ENCODE measurements at places on chromosomes 13 and 19.

GRCh38 chr13:46609726-46610125, 56.8 kb downstream of the LRCH1 start:
- DNase-seq = no peak

DNA sequence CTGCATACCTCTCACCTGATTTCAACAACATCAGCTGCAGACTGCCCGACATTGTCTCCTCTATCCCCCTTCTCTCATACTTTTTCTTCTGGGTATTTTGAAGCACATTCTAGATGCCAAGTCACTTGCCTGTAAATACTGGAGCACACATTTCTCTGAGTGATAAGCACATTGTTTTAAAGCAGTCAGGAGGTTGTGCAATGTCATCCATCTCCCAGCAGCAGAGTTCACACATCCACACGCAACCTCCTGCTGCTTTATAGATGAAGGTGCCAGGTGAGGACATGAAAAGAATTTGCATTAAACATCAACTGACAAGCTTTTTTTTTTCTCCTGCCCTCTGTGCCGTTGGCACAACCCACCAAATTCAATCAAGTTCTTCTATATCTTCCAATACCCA, 5.5 kb downstream of the UPK1A start:
- no peak for DNase-seq

GRCh38 chr19:5585461-5586299, 17.9 kb upstream of the TINCR start:
- peak; percentile 41 for DNase-seq

- no peak for DNase-seq
Measured at GRCh38 chr19:45657520-45658167, 10.4 kb upstream of the GIPR start.

DNA sequence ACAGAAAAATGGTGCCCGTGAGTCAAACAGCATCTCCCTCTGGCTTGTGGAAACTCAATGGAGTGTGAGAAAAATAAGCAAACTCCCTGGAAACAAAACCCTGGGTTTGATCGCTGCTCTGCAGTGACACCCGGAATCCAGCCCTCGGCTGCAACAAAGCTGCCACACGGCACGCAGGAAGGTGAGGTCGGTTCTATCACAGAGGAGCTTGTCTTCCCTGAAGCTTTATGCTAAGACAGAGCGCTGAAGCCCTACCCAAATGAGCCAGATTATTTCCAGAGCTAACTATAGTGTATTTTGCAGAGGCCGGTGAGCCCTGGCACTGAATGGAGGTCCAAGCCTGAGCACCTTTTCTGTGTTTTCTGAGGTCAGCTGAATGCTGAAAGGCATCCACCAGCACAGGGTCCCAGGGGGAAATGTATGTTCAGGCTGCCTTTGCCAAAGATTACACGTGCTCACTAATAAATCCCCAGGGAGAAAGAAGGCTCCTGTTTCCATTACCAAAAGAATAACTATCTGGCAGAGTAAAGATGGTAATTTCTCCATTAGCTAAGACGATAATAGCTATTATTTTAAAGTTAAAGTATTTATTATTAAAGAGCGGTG, 77.8 kb downstream of the TSHZ3 start:
- DNase-seq = no peak

GRCh38 chr13:43495732-43496131, 291.0 kb downstream of the ENOX1 start:
- no peak for DNase-seq

DNA sequence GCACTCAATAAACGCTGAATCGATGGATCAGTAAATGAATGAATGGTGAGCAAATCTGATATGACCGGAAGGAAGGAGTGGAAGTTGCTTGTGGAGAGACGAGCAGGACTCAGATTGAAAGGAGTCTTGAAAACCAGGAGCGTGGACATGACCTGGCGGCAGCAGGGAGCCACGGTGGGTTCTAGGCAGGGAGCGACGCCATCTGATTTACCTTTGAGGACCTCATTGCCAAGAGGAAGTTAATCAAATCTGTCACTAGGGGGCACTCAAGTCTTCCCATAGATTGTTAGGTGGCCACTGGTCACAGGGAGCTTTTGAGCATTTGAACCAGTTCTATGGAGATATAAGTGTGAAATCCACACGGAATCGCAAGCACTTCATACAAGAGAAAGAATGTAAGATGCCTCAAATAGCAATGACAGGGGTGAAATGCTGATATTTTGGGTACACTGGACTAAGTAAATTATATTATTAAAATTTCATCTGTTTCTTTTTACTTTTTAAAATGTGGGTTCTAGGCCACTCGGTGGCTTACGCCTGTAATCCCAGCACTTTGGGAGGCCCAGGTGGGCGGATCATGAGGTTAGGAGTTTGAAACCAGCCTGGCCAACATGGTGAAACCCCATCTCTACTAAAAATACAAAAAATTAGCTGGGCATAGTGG, 9.2 kb upstream of the FBN3 start:
- DNase-seq = peak; percentile 39

GRCh38 chr13:105513448-105513847, 1022.0 kb downstream of the EFNB2 start:
- DNase-seq = no peak

- no peak for DNase-seq
Measured at GRCh38 chr13:76792731-76793347, 93.4 kb downstream of the KCTD12 start.

DNA sequence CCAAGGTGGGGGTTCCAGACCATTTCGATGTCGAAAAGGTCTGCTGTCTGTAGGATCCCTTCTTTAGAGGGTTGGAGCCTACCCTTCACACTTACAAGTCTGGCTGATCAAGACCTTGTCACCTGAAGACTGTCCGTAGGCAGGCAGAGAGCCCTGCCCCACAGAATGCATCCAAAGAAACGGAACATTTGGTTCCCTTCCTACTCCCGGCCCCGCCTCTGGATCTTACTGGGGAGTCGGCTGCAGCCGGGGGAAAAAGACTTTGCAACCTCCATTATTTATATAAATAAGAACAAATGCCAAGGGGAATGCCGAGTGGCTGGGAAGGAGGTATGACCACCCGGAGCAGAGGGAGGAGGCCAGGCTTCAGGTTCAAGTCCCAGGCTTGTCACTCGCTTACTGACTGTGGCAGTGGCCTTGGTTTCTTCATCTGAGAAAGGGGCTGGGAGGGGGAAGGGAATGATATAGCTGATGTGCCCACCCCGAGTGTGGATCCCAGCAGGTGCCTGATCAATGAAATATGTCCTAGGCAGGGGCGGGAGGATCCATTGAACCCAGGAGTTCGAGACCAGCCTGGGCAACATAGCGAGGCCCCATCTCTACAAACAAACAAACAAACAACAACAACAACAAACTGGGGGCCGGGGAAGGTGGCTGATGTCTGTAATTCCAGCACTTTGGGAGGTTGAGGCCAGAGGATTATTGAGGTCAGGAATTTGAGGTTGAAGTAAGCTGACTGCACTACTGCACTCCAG, 48.7 kb downstream of the RFX2 start:
- DNase-seq = no peak

DNA sequence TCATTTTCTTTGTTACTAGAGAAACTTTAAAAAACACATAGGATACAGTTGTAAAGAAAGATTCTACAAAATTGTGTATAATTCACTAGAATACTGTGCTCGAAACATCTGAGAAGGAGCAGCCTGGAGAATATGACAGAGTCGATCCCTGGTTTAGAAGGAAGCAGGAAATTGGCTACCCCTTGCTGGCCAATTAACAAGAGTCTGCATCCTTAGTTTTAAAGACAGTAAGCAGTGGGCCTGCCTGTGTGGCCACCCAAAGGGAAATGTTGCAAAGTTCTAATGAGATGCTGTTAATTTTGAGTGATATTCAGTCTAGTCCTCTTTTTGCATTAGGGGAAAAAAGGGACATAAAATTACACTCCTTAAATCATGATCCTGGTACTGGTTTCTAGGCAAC, 988.6 kb downstream of the PCDH17 start:
- no peak for DNase-seq

GRCh38 chr13:49412749-49413148, 31.1 kb downstream of the CAB39L start:
- no peak for DNase-seq

- no peak for DNase-seq
Measured at GRCh38 chr13:102902789-102903347, 57.0 kb downstream of the ERCC5 start.

DNA sequence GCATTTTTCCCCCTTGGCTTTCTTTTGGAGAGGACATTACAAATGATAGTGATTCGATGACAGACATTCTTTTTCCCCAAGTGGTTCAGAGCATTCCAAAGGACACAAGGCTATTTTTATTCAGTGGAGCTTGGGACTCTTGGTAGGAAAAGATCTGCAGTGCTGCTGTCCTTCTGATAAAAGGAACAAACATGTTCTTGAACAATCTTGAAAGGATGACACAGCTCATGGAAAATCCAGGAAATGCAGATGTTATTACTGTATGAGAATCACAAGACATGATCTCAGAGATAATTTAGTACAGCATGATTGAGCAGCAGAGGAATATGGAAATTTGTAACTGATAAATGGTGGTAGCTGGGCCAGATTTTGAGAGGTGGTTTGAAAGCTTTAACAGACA, 96.2 kb upstream of the RFC3 start:
- no peak for DNase-seq

- DNase-seq = no peak
Measured at GRCh38 chr13:76656056-76656455, 230.1 kb downstream of the KCTD12 start.

DNA sequence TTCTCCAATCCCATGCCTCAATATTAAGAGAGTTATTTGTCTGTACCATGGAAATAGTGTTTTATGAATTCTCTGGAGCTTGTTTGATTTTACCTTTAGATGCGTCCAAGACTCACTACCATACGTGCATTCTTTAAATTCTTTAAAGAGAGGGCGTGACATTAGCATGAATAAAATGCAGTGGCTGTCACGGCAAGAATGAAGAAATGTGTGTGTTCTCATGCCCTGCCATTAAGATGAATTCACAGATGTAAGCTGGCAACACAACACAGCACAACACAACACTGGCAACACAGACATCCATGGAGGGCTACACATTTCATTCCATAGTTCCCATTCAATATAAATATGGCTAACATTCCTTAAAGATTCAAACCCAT, 213.4 kb downstream of the ENOX1 start:
- DNase-seq = no peak

- DNase-seq = no peak
Measured at GRCh38 chr13:99310382-99311031, 3.3 kb upstream of the GPR183 start.

DNA sequence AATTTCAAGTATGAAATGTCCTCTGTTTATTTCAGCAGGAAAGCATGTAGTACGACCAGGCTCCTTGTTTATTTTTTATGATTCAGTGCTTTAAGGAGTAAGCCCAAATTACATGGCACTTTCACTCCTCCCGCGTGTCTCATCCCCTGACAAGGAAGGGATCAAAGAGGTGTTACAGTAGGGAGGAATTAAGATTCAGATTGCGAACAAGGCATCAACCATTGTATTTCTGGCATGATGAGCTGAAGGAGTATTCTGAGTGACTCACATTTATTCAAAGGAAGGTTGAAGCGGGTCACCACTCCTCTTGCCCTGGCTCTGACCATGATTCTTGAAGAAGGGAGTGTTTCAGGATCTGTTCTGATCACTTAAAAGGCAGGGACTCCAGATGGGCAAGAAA, 46.1 kb upstream of the CNMD start:
- no peak for DNase-seq

- DNase-seq = no peak
Measured at GRCh38 chr13:46964789-46965527, 68.1 kb upstream of the HTR2A start.

DNA sequence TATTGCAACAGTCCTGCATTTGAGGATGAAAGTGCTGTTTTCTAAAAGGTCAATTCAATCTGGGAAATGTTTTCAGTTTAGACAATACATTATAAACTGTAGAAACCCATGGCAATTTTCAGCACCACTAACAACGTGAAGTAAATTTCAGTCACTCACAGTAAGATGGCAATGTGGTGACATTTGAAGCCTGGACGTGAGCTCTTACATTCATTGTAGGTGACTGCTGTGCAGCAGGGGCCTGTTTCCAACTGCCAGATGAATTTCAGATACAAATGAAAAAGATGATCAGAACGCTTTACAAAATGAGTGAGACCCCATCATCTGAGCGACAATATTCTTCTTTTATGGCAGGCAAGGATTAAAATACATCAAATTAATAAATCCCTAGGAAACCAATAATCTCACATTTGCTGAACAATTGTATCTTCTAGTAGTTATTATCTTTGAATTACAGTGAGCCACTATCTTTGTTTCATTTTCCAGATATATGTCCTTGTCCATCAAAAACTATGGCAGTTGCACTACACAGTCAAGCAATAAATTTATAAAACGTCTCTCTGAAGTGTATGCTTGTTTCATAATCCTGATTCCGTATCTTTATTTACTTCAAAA, 1816.8 kb downstream of the OLFM4 start:
- no peak for DNase-seq

- peak; percentile 80 for DNase-seq
Measured at GRCh38 chr19:55160128-55160985, 2.8 kb upstream of the TNNI3 start.

DNA sequence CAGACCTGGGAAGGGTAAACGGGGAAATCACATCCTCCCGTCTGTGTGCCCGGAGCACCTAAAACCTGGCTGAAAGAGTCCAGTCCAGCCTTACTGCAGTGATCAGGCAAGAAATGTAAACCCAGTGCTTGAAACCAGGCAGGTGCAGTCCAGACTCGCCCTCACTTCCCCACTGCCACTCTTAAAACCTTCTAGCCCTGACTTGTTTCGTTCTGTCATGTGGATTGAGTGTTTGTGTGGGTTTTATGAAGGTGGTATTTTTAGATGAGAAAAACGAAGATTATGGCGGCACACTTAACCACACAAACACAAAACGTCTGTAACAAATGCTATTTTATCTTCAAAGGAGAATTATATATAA, 839 bp upstream of the CKAP2 start:
- DNase-seq = no peak

DNA sequence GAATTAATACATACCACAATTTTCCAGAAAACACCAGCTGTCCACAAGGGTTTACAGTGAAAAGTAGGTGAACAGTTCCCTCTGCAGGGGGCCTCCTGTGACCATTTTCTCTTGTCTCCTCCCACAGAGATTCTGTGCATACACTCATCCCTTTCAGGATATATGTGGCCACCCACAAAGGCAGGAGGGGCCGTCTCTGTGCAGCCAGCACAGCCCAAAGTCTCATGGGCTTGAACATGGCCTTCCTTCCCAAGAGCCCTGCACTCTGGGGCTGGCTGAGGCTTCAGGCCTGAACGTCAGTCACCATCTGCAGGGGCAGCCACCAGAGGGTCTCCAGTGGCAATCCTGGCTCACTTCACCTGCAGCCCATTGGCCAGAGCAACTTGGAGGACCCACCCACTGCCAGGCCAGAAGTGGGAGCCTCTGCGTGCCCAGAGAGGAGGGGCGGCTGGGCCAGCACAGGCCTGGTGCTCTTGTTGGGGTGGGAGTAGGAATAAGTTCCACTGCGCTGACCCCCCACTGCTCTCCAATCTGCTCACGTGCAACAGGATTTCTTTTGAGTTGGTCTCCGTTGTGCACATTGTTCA, 25.1 kb downstream of the TMEM161A start:
- DNase-seq = no peak

GRCh38 chr13:22128441-22129408, 457.9 kb downstream of the FGF9 start:
- DNase-seq = no peak
